Smooth muscle cell of the pulmonary artery (primary cell): ENCODE measurements at places on chromosomes 11 and 22. TPM values are rescaled to one million over a fixed set of nuclear protein-coding genes. Genes with fewer than 3 reads are reported as not detected.

Gene HOATZ
- not detected in 2 replicates for total RNA-seq

Gene ACR
- not detected in 2 replicates for total RNA-seq

Gene FERMT3
- total RNA-seq, result 4.1 and 21.1 TPM in 2 replicates

Gene MS4A6E
- not detected in 2 replicates for total RNA-seq

Gene SCGB1A1
- total RNA-seq, result not detected in 2 replicates

Gene KIRREL3
- 4.6 and 5.0 TPM in 2 replicates for total RNA-seq

Gene API5
- total RNA-seq, result 58.4 and 68.0 TPM in 2 replicates

Gene MIAT
- total RNA-seq, result 0.63 and 0.72 TPM in 2 replicates

Gene HEPN1
- total RNA-seq, result not detected in 2 replicates

Gene SHANK3
- 0.33 and 0.59 TPM in 2 replicates for total RNA-seq

Gene C11orf52
- 0.23 and 0.72 TPM in 2 replicates for total RNA-seq

Gene TRIM49
- total RNA-seq, result not detected in 2 replicates

Gene MAPK8IP1
- 5.8 and 6.5 TPM in 2 replicates for total RNA-seq

Gene MS4A15
- total RNA-seq, result not detected in 2 replicates

Gene MYO18B
- total RNA-seq, result 4.1 and 17.6 TPM in 2 replicates

Gene CRACR2B
- total RNA-seq, result 0.78 and 2.3 TPM in 2 replicates

Gene GLB1L3
- not detected in 2 replicates for total RNA-seq

Gene C11orf91
- 0.17 and 0.26 TPM in 2 replicates for total RNA-seq

Gene TREH
- not detected in 2 replicates for total RNA-seq

Gene FOSL1
- total RNA-seq, result 9.8 and 26.0 TPM in 2 replicates

Gene BAIAP2L2
- 0.39 and 0.69 TPM in 2 replicates for total RNA-seq

Gene SCN4B
- total RNA-seq, result 0.07 TPM in 1 of 2 replicates, not detected in the other

Gene NARS2
- 9.4 and 11.2 TPM in 2 replicates for total RNA-seq

Gene HPS5
- 47.5 and 48.2 TPM in 2 replicates for total RNA-seq

Gene TBRG1
- 30.6 and 34.8 TPM in 2 replicates for total RNA-seq

Gene NPAS4
- total RNA-seq, result not detected in 2 replicates

Gene OSBP2
- 2.2 and 2.4 TPM in 2 replicates for total RNA-seq

Gene TRPC6
- total RNA-seq, result 0.89 and 16.9 TPM in 2 replicates

Gene KRTAP5-7
- total RNA-seq, result not detected in 2 replicates

Gene CCDC116
- total RNA-seq, result 0.20 and 0.26 TPM in 2 replicates

Gene H19
- total RNA-seq, result 11.4 and 65.2 TPM in 2 replicates

Gene FAM227A
- total RNA-seq, result 1.1 and 3.9 TPM in 2 replicates

Gene FIBIN
- 15.4 and 28.8 TPM in 2 replicates for total RNA-seq

Gene RASSF10
- total RNA-seq, result 0.23 TPM in 1 of 2 replicates, not detected in the other

Gene YPEL1
- 1.2 and 1.6 TPM in 2 replicates for total RNA-seq

Gene CELSR1
- total RNA-seq, result 2.0 and 14.1 TPM in 2 replicates

Gene TEX54
- not detected in 2 replicates for total RNA-seq

Gene TMEM86A
- 0.30 and 0.33 TPM in 2 replicates for total RNA-seq

Gene MRGPRX4
- total RNA-seq, result not detected in 2 replicates

Gene SLC22A12
- total RNA-seq, result not detected in 2 replicates

Gene OVCH2
- 0.13 TPM in 1 of 2 replicates, not detected in the other for total RNA-seq

Gene CECR2
- total RNA-seq, result 0.03 TPM in 1 of 2 replicates, not detected in the other

Gene GRAP2
- total RNA-seq, result not detected in 2 replicates

Gene PTPRCAP
- 0.17 and 0.46 TPM in 2 replicates for total RNA-seq

Gene USP47
- 93.6 and 93.9 TPM in 2 replicates for total RNA-seq

Gene RIBC2
- 0.20 and 0.46 TPM in 2 replicates for total RNA-seq

Gene RASD2
- 0.65 and 2.7 TPM in 2 replicates for total RNA-seq

Gene CASP1
- 7.2 and 18.1 TPM in 2 replicates for total RNA-seq

Gene C11orf65
- total RNA-seq, result 0.65 and 0.73 TPM in 2 replicates

Gene JRKL
- 13.9 and 20.3 TPM in 2 replicates for total RNA-seq

Gene KRTAP5-6
- not detected in 2 replicates for total RNA-seq

Gene BDNF
- total RNA-seq, result 26.9 and 44.0 TPM in 2 replicates

Gene OR10W1
- total RNA-seq, result not detected in 2 replicates

Gene MUC5AC
- not detected in 2 replicates for total RNA-seq

Gene OR9G1
- not detected in 2 replicates for total RNA-seq

Gene PIK3IP1
- total RNA-seq, result 28.9 and 29.4 TPM in 2 replicates

Gene CNIH2
- total RNA-seq, result 0.72 and 0.86 TPM in 2 replicates

Gene CCDC15
- 0.99 and 1.3 TPM in 2 replicates for total RNA-seq
